Chondrocyte (in vitro differentiated cells): ENCODE measurements at places on chromosomes 2 and 18.

DNA sequence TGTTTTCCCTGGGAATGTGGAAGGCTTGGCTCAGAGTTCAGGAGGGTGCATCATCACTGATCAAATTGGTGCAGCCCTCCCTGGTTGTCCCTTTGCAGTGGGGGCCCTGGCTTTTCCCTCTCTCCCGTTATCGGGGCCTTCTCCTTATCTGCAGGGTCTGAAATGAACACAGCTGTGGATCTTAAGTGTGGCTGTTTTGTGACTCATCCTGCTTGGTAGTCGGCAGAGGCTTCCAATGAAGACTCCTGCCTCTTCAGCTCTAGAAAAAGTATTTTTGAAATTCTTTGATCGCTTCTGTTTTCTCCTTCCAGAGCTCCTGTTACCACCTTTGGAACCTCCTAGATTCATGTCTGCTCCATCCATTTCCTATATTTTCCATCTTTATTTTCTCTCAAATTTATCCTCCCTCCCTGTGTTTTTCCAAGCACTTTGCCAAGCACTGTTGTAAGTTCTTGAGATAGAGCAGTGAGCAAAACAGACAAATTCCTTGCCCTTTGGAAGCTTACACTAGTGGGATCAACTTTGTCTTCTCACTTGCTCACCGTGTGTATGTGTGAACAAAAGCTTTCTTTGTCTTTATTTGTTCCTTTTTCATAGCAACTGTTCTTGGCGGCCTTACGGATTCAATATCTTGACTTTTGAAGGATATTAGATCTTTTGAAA lies 45.7 kb downstream of the RALB start:
- DNase-seq, result no peak

GRCh38 chr2:62349788-62350187 lies 153.9 kb downstream of the B3GNT2 start:
- DNase-seq, result no peak

- no peak for DNase-seq
Observed at GRCh38 chr2:240293557-240294461, 141.7 kb upstream of the GPC1 start.

- no peak for DNase-seq
Observed at GRCh38 chr2:237116431-237116830, 30.7 kb downstream of the COPS8 start.

- no peak for DNase-seq
Observed at GRCh38 chr18:69469444-69469919, 68.8 kb downstream of the DOK6 start.

DNA sequence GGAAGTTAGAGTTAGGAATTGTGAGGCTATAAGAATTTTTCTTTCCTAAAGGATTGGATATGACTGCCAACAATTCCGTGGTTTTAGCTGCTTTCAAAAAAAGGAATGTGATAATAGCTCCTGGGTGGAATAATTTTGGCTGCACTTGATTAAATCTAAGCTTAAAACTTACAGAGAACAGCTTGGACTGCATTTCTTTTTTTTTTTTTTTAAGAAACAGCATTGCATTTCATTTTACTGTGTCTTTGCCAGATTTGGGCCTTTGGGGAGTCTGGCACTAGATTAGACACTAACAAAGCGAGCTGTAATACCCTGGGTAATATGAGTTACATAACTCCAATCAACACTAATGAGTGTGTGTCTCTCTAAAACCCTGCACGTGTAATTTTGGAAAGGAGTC lies 37.8 kb upstream of the ZNF397 start:
- no peak for DNase-seq

DNA sequence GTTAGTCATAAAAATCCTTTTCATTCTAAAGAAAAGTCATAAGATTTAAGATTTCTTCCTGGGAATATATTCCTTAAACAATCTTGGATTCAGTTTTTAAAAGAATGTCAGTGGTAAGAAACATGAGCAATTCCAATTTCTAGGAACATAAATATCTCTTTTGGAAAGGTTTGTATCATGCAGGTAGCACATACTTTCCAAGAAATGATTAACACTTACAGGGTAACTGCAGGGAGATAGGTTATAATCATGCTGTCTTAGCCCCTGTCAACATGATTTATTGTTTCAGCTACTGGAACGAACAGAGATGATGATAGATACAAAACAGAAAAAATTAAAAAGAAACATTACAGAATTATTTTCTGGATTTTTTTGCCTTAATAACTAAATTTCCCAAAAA lies 1537.7 kb downstream of the LRP1B start:
- no peak for DNase-seq

DNA sequence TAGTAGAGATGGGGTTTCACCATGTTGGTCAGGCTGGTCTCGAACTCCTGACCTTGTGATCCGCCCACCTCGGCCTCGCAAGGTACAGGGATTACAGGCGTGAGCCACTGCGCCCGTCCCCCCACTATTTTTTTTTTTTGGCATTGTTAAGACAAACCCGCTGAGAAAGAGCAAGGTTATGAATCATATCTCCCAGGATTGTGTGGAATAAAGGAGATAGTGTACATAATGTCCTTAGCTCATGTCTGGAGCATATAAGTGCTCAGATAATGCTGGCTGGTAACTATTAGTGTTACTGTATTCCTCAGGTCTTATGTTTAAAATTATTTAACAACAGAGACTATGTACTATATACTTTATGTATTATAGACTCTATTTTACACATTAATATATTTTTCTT lies 36.0 kb downstream of the TTC27 start:
- no peak for DNase-seq

DNA sequence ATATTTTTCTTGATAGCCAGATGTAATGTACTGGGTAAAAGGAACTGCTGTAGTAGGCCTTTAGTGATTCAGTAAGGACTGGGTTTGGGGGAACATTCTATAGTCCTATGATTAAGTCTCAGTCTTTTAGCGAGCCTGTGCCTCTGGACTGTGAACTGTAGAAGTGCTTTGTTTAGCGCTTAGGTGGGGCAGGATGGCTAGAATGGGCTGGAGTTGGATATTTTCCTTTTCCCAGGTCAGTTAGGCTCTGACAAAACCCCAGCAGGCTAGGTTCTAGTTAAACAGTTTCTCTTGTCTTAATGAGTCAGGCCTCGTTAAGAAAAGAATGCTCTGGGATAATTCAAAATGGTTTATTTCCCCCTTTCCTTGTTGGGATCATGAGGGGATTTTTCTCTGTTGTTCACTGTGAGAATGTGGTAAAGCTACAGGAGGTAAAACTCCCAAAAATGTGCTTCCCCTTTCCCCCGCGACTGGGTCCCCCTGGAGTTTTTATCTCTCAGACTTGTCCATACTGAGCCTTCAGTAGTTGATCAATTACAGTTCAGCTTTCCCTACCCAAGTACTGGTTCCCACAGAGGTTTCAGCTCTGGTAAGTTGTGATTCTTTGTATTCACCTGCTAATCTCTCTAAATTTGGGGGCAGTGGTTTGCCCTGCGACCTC lies 31.5 kb downstream of the EHBP1 start:
- no peak for DNase-seq

DNA sequence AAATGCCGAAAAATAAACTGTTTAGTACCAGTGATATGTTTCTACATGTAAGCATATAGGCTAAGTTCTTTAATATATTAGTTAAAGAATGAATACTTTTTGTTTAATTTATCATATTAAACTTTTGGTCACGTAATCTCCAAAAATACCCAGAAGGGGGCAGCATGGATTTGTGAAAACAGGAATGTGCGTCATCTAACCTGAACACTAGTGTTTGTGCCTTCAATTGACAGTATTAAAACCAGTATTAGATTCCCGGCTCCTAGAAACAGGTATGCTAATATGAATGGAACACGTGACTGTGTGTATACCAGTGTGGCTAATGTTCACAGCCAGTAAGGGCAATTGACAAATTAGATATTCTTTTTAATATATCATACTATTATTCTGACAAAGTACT lies 51.8 kb downstream of the WDR7 start:
- no peak for DNase-seq

DNA sequence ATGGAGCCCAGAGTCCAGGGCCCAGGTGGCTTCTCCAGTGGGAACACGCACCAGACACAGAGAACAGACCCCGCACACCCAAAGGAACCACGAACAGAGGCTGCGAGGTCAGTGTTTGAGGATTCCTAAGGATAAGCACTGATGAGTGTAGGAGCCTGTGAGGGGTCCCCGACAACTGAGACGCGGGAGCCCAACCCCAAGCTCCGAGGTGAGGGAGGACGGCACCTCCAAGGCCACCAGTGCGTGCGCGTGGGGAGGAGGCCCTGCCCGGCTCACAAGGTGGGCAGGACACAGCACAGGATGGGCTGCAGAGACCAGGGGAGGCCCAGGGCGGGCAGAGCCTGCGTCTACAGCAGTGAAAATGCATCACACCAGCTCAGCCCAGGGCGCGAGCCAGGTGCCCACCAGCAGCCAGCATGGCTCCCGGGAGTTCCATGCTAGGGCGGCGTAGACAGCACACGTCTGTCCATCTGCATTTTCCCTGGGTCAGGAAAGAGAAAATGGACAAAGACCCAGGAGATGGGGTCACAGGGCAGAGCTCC lies 189.1 kb downstream of the EIPR1 start:
- no peak for DNase-seq

- DNase-seq, result no peak
Observed at GRCh38 chr2:216693414-216694080, 1.8 kb downstream of the IGFBP5 start.

DNA sequence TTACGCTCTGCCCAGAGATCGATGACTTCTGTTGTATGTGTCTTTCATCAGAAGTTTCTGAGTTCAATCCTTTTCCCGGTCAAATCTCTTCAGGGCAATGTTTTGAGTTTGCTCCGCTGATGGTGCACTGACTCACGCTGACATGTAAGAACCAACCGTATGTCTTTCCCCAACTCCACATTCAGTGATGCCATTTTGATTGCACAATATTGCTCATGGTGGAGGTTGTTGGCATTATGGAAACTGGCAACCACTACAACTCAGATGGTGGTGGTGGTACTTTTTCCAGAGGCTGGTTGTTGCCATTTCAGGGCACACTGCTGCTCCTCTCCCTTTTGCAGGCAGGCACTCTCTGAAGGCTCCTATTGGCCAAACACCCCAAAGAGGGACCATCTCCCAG lies 751.5 kb downstream of the DCDC2C start:
- DNase-seq, result no peak

DNA sequence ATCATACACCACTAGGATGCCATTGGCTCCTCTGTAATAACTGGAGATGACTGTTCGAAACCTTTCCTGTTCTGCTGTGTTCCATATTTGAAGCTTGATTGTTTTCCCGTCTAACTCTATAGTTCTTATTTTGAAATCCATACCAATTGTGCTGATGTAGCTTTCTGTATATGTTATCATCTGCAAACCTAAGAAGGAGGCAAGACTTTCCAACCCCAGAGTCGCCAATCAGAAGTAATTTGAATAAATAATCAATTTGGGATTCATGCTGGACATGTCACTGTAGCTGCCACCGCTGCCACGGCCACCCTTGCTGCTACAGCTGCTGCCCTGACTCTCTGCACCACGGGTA lies 20.7 kb downstream of the STAT1 start:
- DNase-seq, result no peak
